Activated CD4-positive, alpha-beta T cell treated with anti-CD3 and anti-CD28 coated beads for 36 hours (primary cell): ENCODE measurements at places on chromosomes 7 and 10.

GRCh38 chr10:34780818-34781380 is 34.2 kb downstream of the PARD3 start:
- peak; percentile 36 for DNase-seq

- DNase-seq = no peak
These were observed 239.2 kb downstream of the EXOC4 start for GRCh38 chr7:133491846-133492652.

- no peak for DNase-seq
These were observed 992.2 kb downstream of the PCDH15 start for GRCh38 chr10:53808677-53809372.

- DNase-seq = no peak
These were observed 107.8 kb downstream of the GALNT17 start for GRCh38 chr7:71239586-71240268.

DNA sequence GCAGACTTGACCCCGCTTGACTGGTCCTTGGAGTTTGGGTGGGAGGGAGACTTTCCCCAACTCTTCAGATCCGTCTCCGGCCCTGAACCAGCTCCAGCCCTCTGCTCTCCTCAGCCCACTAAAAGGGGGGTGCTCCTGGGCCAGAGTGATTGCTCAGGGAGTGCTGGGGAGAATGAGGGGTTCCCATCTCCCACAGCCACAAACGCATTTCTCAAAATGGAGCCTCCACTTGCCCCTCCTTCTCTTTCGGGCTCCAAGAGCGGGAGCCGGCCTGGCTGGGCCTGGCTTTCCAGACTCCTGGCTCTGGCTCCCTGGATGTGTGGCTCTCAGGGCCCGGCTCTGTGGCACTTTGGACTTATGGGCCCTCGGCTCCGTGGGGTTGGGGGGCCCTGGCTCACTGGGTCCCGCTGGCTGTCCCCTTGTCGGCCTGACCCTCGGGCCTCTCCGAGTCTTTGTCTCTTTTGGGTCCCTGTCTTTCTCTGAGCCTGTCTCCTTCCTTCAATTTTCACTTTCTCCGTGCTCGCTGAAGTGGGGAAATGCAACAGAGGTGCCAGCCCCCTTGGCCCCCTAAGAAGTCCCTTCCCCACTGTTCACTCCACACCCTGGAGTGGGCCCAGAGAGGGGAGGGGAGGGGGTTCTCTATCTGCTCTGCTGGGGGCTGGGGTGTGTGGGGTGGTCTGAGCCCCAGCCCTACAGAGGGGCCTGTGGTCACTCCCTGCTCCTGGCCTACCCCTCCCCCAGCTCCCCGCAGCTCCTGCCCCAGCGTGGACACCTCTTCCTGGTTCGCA is 713 bp downstream of the LZTS2 start:
- DNase-seq = no peak

DNA sequence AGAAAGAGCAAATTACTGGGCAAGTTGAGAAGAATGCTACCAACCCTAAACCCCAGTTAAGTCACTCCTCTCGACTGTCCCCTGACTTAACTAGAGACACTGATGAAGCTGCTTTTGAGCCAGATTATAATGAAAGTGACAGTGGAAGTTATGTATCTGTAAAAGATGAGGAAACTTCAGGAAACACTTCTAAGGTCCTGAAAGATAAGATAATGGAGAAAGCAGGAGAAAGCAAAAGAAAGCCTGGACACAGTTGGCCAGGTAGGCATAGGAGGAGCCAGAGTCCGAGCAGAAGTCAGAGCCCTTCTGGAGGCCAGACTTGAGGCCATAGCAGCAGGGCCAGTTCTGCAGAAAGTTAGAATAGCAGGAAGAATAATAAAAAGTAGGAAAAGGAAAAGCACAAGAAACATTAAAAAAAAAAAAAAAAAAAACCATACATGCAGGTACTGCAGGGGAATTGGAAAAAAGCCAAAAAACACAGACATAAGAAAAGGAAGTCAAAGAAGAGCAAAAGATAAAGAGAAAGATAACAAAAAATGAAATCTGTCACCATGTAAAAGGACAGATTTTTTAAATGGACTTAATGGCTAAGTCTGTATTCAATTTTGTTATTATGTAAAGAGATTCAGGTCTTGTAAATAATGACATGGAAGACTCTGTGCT is 101.0 kb upstream of the KCNMA1 start:
- DNase-seq = no peak

GRCh38 chr7:15507708-15508107 is 54.1 kb downstream of the AGMO start:
- no peak for DNase-seq

GRCh38 chr7:46349490-46349889 is 428.4 kb upstream of the IGFBP3 start:
- no peak for DNase-seq

GRCh38 chr7:143269251-143269650 is 6.0 kb downstream of the GSTK1 start:
- DNase-seq = no peak

DNA sequence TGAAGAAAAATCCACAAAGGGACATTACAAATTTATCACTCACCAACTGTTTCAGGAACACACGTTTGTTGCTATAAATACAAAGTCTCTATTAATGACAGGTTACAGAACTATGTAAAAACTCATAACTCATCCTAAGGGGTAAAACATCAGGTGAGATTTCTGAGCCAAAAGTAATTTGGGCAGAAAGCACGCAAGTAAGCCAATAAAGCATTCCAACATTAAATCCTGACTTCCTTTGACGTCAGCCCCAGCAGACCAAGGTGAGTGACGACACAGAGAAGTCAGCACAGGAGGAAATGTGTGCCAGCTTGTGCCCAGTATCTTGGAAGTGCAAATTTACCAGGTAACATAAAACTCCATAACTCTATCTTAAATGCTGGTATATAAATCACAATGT is 45.7 kb downstream of the IMMP2L start:
- DNase-seq = no peak

GRCh38 chr10:1612908-1613307 is 124.4 kb downstream of the ADARB2 start:
- no peak for DNase-seq

GRCh38 chr10:116287906-116288501 is 15.0 kb upstream of the GFRA1 start:
- DNase-seq = peak; percentile 55

GRCh38 chr7:2357165-2357564 is 2.5 kb downstream of the EIF3B start:
- DNase-seq = no peak

GRCh38 chr7:25996006-25996408 is 156.0 kb upstream of the NFE2L3 start:
- DNase-seq = no peak

GRCh38 chr7:69892790-69893189 is 294.5 kb downstream of the AUTS2 start:
- DNase-seq = no peak

- no peak for DNase-seq
These were observed 59.0 kb downstream of the DOCK1 start for GRCh38 chr10:126964190-126964589.

DNA sequence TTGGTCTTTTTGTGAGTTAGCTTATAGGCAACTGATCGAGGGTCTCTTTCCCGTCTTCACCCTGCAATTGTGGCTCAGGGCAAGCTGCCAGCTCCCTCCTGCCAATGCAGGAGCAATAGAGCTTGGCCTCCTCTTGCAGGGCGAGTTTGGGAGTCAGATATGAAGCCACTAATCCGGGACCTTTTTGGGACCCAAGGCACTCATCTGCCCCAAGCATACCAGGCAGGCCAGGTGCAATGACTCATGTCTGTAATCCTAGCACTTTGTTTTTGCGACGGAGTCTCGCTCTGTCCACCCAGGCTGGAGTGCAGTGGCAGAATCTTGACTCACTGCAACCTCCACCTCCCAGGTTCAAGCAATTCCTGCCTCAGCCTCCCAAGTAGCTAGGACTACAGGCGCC is 21.1 kb downstream of the LIMK1 start:
- DNase-seq = no peak
